ENCODE measurements at places on chromosomes 12 and 14.

DNA sequence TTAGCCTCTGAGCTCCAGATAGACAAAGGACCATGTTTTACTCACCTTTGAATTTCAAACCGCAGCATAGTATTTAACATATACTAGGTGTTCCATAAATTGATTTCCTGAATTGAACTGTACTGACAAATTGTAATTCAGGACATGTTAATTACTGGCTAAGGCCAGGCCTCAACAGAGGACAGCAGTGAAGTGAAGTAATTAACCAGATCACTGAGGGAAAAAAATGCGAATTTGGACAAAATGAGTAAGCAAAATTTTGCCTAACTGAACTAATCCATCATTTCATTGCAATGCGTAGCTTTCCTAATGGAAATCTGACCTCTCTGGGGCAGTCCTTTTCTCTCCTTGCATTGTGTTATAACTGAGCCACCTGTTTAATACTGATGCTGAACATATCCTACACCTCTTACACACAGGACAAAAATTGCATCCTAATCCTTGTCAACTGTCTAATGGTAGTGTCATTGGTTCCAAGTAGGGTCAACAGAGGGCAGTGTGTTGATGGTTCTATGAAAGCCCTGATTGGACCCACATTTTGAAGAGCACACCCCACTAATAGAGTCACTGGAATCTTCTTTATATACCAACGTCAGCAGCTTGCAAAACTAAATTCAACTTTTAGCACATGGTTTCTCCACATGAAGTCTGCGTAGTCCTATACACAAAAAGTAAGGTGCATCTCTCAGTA is 148.4 kb downstream of the SLC25A21 start:
- DNase-seq, result no peak

GRCh38 chr14:100726550-100727085 is at the start of gene DLK1:
TSS of gene DLK1 (plus strand) at chr14:100726892. CDS start at chr14:100727069, 177 bp downstream.
- DNase-seq, result no peak

- DNase-seq, result no peak
These were observed 816.1 kb upstream of the TMEM132C start for GRCh38 chr12:127450826-127451225.

DNA sequence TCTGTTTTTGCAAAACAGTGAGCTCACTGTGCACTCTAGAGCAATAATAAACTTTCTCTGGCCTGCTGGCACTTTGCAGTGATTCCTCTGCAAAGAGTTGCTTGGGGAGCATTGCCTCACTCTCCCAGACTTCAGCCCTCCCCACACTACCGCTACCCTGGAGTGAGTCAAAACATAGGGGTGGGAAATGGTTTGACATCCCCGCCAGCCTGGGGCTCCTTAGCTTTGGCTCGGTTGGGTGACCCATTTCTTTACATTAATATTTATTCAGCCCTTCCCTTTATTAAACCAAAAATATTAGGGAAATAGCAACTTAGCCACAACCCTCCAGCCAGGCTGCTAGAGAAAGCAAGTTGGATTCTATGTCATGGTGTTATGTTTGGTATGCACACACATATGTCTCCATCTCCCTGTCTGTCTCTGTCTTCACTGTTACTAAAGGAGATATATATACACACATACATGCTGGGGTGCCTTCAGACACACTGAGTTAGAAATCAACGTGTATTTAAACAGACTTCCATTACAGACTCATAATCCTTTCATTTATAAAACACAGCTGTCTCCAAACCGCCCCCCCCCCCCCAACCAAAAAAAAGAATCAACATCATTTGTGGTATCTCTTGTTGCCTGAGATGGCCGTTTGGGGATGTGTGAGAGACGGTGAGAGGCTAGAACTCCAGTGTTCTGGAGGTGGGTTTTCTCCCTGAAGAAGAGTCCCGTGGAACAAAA is 3.4 kb upstream of the IRF2BPL start:
- DNase-seq, result no peak

DNA sequence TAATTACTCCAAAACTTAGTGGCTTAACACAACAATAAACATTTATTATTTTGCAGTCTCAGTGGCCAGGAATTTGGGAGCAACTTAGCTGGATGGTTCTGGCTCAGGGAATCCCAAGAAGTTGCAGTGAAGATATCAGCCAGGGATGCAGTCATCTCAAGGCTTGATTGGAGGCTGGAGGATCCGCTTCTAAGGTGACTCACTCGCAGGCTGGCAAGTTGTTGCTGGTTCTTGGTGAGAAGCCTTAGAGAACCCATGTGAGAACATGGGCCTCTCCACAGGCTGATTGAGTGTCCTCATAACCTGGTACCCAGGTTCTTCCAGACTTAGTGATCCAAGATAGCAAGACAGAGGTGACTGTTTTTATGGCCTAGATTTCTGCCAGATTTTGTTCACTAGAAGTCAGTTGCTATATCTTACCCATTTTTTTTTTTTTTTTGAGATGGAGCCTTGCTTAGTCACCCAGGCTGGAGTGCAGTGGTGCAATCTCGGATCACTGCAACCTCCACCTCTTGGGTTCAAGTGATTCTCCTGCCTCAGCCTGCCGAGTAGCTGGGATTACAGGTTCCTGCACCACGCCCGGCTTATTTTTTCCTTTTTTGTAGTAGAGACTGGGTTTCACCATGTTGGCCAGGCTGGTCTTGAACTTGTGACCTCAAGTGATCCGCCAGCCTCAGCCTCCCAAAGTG is 32.5 kb downstream of the BRMS1L start:
- DNase-seq, result no peak

- no peak for DNase-seq
These were observed 90.0 kb upstream of the PLEKHA5 start for GRCh38 chr12:19039515-19039914.

DNA sequence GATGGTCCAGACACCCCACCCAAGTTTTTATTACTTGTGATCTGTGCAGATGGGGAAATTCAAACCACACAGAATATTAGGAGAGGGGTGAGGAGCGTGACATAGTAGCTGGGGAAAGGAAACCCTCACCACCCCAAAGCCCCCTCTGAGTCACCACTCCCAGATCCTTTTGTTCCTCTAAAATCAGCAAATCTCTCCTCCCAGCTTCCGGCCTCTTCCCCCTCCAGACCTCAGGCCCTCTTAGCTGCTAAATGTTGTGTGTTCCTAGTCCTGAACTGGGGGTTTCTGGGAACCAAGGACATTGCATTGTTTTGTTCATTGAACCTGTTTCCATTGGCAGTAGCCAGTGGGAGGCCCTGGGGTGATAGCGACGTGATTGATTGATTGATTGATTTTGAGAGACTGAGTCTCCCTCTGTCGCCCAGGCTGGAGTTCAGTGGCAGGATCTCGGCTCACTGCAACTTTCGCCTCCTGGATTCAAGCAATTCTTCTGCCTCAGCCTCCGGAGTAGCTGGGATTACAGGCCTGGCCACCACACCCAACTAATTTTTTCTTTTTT is 5.9 kb upstream of the ORAI1 start:
- no peak for DNase-seq

DNA sequence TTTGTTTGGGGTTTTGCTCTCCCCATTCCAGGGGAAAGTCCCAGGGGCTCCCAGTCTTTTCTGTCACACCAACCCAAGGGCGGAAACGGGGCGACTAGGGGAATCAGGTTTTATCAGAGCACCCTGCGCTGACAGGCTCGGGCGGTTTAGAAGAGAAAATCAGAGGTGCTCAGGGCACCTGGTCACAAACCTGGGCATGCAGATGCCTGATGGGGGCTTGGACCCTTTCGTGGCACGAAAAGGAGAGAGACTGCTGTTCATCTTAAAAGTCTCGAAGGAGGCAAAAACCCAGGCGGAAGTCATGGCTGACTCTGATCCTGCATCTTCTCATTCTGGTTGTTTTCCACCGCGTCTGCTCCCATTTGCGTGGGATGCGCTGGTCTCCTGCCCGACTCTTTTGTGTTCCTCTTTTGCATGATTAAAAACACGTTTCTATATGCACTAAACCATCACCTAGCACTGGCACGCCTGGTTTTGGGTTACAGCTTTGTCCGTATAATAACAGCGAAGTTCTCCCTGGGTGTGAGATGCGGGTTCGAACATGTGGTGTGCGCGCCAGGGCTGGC is 13.2 kb downstream of the OTX2 start:
- DNase-seq, result no peak

GRCh38 chr14:65169351-65169750 is 67.0 kb upstream of the MAX start:
- no peak for DNase-seq

GRCh38 chr12:124326871-124327270 is 32.0 kb downstream of the RFLNA start:
- no peak for DNase-seq

GRCh38 chr12:117816-118345 is 51.3 kb downstream of the IQSEC3 start:
- no peak for DNase-seq

- no peak for DNase-seq
These were observed 294.6 kb downstream of the NUAK1 start for GRCh38 chr12:105843986-105844760.

DNA sequence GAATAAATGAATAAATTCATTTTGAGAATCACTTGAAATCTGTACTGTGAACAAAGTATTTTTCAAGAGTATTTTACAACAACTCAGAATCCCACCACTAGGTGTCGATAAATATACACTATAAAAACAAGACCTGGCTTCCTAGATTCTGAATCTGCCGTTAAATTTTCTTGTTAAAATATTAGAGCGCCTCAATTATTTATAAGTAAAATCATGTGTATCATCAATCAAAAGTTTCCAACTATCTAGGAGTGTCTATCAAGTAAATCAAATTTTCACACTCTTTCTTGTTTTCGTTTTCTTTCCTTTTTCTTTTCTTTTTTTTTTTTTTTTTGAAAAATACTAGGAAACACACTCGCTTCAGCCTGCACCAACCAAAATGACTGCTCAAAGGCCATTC is 179.2 kb upstream of the DCN start:
- DNase-seq, result no peak

DNA sequence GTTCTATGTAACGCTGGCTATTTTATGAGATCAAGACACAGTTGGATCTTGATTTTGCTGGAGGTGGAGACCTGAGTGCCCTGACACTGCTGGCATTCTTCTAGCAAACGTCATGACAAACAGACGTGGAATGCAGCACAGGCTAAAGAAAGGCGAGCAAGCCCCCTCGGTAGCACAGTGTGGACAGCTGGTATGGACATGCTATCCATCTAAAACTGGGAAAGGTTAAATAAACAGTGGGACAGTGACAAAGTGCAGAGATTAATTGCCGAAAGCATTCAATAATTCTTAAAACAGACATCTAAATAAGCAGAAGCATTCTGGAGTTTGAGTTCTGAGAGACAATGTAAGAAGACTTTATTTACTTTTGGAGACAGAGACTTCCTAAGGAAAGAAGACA is 237.2 kb downstream of the FBXL14 start:
- DNase-seq, result no peak

- DNase-seq, result no peak
These were observed 41.8 kb upstream of the PPP2R5C start for GRCh38 chr14:101719708-101720107.

DNA sequence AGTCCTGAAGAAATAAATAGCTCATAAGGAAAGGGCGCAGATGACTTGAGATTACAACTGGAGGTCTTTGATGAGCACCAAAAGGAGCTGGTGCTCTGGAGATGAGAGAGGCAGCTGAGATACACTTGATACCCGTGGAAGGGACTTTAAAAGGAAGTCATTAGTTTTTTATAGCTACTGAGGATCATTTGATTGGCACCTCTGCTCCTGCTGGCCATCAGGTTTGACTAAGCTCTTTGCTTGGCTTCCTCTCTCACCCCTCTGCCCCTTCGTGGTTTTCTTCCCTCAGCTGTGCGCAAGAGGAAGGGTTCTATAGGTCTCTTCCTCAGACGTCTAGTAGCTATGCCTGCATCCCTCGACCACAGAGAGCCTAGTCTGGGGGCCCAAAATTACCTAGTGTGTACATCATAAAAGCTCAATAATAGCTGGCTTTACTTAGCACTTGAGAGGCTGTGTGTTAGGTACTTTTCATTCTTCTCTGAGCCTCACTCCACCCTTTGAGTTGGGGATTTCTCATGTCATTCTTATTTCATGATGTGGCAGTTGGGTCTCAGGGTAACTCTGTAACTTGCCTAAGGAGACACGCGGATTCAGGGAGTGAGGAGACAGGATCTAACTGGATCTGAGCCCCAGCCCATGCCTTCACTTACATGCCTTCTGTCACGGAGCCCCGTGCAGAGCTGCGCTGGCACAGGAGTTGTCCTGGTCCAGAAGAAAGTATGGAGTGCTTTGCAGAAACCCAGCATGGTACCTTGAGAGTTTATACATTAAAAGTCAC is 68.4 kb upstream of the ASPG start:
- no peak for DNase-seq

DNA sequence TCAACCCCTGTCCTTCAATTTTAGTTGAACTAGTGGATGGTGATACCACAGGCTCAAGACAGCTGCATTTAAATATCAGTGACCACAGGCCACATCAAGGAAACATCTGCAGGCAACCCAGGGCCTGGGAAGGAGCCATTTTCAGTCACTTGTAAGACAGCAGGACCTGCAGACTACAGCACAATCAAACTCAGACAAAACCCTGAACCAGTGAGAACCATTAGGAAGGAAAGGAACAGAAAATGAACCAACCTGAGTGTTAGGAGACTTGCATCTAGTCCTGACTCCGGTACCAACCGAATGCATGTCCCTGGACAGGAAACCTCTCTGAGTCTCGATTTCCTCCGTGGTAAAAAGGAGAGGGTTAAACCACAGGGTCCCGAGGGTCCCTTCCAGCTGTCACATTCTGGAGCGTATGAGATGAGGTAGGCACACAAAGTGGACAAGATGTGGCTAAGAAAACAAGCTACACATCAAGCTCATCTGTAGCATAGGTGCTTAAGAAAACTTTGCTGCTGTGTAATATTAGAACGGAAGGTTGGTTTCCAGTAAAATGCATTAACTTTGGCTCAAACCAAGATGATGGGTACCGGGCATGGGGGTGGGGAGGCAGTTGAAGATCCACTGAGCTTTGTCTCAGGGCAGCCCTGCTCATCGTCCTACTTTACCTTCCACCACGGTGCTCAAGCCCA is 1.6 kb upstream of the CDKN1B start:
- DNase-seq, result no peak

GRCh38 chr12:50314636-50315312 is 31.5 kb upstream of the LIMA1 start:
- DNase-seq, result peak; percentile 16

- no peak for DNase-seq
These were observed 99.4 kb downstream of the NINJ2 start for GRCh38 chr12:563787-564298.

DNA sequence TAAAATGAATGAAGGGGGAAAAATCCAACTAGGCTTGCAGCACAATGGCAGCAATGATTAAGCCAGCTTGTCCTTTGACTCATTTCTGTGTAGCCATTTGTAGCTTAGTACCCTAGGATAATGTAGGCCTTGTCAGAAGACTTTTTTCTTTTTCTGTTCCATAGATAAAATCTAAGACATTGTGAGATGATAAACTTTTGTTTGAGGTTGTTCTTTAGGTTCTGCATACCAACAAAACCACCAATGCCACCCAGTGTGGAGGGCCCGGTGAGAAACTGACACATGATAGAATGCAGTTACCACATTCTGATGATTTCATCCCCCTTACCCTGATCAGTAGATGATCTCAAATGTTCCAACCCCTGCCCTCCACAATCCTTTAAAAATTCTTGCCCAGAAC is 6.6 kb upstream of the KLRD1 start:
- no peak for DNase-seq
